Stimulated activated CD4-positive, alpha-beta T cell treated with anti-CD3 and anti-CD28 coated beads, Interleukin-1b, Interleukin-23, amount 100 ng/mL, for 48 hours (primary cell): ENCODE measurements at places on chromosomes 1 and 21.

DNA sequence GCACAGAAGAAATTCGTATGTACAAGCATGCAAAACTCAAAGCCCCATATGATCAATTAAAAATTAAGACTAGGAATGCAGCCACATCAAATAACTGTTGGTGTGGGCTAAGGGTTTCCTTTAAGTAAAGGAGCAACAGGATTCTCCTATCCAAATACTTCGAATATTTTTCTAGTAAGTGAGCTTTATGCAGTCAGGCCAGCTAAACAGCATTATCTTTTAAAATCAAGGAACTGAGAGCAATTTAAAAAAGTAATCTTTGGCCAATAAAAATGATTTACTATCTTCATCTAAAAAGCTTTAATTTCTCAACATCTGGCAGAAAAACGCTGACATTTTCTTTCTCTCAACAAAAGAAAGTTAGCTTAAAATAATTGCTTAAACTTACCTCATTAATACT is 19.8 kb downstream of the CNN3 start:
- no peak for DNase-seq

- no peak for DNase-seq
These were observed 2.7 kb downstream of the SCCPDH start for GRCh38 chr1:246726881-246727280.

- DNase-seq, result no peak
These were observed 21.4 kb downstream of the CLIC6 start for GRCh38 chr21:34690041-34690792.

GRCh38 chr1:38929476-38929875 is 12.2 kb downstream of the RHBDL2 start:
- DNase-seq, result no peak

- no peak for DNase-seq
These were observed 11.0 kb upstream of the WNT4 start for GRCh38 chr1:22153660-22154437.

- DNase-seq, result no peak
These were observed 1.0 kb downstream of the ZNF496 start for GRCh38 chr1:247330548-247331171.

GRCh38 chr21:38787461-38788274 is 18.1 kb upstream of the ETS2 start:
- peak; percentile 16 for DNase-seq

DNA sequence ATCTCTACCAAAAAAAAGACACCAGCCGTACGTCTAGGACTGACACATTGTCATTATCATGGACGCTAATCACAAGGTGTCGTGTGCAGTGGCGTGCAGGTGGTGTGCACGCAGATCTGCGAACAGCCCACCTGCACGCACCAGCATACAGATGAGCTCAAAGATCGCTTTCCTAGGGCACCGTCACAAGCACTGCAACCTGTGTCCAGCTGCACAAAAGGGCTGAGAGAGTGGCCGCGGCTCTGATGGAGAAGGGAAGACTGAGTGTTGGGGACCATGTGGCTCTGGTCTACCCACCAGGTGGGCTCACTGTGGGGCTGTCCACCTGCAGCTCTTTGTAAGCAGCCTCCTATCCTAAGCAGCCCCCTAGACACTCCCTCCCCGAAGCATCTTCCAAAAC is 50.9 kb downstream of the S100B start:
- DNase-seq, result no peak

DNA sequence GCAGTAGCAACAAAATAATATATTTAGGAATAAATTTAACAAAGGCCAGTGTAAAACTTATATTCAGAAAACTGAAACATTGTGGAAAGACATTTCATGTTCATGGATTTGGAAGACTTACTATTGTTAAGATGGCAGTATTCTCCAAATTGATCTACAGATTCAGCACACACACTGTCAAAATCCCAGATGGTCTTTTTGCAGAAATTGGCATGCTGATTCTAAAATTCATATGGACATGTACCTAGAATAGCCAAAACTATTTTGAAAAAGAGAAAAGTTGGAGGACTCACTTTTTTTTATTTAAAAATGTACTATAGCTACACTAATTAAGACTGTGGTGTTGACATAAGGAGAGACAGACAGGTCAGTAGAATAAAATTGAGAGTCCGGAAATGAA is 32.0 kb upstream of the SH3D21 start:
- DNase-seq, result no peak

- no peak for DNase-seq
These were observed 74.2 kb downstream of the TRIM33 start for GRCh38 chr1:114436799-114437198.

- no peak for DNase-seq
These were observed 36.4 kb upstream of the BCL9 start for GRCh38 chr1:147504801-147505311.

GRCh38 chr1:202631076-202631923 is 79.0 kb downstream of the SYT2 start:
- DNase-seq, result no peak

- DNase-seq, result no peak
These were observed 61.8 kb downstream of the HIVEP3 start for GRCh38 chr1:41856944-41857285.

GRCh38 chr21:32946654-32947053 is 79.1 kb upstream of the OLIG2 start:
- DNase-seq, result no peak

DNA sequence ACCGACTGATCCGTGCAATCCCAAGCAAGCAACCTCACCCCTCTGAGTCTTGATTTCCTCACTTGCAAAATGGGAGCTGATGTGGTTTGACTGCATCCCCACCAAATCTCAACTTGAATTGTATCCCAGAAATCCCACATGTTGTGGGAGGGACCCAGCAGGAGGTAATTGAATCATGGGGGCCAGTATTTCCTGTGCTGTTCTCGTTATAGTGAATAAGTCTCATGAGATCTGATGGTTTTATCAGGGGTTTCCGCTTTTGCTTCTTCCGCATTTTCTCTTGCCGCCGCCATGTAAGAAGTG is 58.4 kb downstream of the FHAD1 start:
- no peak for DNase-seq

GRCh38 chr1:60222360-60223115 is 149.0 kb upstream of the C1orf87 start:
- no peak for DNase-seq

DNA sequence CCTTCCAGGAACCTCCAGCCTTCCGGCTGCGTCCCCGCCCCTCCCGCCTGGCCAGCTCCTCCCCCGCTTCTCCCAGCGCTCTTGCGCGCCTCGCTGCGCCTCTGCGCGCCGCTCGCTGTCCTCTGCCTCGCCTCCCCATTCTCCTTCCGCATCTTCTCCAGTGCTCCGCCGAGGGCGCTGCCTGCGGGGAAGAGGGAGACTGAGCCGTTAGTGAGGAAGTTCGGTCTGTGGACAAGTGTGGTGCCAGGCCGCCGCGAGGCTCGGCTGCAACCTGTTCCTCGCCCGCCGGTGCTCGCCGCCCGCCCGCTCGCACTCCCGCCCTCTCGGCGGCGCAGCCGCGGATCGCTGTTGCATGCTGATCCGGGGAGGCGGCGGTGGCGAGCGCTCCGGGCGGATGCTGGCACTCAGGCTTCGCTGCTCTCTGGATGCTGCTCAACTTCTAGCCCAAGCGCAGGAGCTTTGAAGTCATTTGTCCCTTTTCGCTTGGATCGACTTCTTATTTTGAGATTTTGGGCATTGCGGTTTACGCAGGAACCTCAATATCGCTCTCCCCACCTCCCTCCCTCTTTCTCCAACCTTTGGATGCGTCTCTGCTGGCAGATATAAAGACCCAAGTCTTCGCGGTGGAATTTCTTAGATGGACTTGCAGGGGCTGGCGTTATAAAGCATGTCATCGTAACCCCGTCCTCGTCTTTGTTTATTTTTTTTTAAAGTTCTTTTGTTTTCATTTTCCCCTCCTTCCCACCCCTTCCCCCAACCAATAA is 614 bp upstream of the CACNA1E start:
- DNase-seq, result peak; percentile 50

DNA sequence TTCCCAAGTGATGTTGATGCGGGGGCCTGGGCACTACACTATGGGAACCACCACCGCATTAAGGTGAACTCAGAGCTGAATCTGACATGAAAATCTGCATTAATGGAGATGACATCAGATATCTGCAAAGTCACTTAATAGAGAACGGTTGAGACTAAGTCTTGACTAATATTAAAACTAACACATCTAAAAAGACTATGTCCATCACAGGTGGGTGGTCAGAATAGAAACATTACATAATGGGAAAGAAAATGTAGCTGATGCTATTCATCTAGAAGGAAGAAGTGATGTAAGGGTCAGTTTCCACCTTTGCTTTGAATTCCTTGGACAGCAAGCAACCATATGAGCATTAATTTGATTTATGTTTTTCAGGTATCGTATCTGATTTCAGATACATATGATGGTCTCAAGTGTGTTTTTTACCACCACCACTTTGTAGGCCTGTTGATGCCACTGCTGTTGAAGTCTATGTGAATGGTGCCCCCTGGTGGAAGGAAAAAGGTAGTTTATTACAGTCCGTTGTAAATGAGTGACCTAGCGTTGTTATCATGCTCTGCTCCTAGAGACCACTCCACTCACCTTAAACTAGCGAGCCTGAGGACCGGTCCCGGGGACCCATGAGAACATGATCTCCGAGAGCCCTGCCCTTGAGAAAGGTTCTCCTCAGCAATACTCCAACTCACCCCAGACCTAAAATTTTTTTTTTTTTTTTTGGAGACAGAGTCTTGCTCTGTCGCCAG is 73.5 kb downstream of the BACH1 start:
- DNase-seq, result peak; percentile 42

DNA sequence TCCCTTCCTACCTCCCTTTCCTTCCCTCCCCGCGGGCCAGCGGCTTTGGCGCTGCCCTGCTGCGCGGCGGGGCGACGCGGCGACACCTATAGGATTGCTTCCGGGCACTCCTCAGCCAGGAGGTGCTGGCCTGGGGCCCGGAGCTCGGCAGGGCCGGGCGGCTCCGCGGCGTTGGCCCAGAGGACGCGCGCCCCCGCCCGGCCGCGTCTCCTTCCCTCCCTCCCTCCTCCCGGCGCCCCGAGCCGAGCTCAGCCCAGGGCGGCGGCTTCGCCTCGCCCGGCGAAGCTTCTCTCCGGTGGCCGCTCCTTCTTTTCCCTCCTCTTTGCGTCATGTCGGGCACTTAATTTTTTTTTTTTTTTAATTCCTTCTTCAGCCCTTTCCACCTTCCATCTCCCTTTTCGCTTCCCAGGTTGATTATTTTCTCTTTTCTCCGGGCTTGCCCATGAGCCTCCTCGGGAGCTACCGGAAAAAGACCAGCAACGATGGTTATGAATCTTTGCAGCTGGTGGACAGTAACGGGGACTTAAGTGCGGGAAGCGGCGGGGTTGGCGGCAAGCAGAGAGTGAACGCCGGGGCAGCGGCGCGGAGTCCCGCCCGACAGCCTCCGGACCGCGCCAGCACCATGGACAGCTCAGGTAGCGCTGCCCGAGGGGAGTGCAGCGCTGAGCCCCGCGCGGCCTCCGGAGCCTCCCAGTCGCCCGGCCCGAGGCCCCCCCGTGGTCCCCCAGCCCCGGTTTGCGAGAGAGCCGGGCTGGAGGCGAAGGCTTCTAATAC is at the start of gene DNAJC6:
TSS of gene DNAJC6 (plus strand) at position 240 of the 774 bp plus-strand sequence. CDS start at position 443, 203 bp downstream.
- DNase-seq, result peak; percentile 40

- no peak for DNase-seq
These were observed 65.9 kb downstream of the SLC37A1 start for GRCh38 chr21:42579456-42580075.

DNA sequence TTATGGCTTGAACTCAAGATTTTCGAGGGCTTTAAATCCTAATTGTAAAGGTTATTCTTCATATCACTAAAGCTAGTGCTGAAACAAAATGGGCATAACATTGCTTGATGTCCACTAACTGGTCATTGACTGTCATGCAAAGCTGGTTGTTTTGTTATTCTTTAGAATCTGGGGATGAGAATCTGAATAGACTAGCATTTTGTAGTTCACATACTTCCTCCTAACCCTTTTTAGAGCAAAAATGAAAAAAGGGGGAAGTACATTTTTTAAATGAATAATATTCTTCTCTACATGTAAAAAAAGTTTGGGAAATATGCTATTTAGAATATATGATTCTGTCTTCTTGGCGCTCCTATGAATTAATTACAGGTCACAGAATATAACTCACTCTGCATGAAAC is 72.2 kb upstream of the HMCN1 start:
- no peak for DNase-seq

GRCh38 chr1:53046930-53047329 is 15.1 kb upstream of the PODN start:
- no peak for DNase-seq

- peak; percentile 78 for DNase-seq
These were observed at the start of gene RBM11 for GRCh38 chr21:14215971-14216641. Gene RBM11 (plus strand): TSS chr21:14216157. CDS start chr21:14216187, 30 bp downstream.

DNA sequence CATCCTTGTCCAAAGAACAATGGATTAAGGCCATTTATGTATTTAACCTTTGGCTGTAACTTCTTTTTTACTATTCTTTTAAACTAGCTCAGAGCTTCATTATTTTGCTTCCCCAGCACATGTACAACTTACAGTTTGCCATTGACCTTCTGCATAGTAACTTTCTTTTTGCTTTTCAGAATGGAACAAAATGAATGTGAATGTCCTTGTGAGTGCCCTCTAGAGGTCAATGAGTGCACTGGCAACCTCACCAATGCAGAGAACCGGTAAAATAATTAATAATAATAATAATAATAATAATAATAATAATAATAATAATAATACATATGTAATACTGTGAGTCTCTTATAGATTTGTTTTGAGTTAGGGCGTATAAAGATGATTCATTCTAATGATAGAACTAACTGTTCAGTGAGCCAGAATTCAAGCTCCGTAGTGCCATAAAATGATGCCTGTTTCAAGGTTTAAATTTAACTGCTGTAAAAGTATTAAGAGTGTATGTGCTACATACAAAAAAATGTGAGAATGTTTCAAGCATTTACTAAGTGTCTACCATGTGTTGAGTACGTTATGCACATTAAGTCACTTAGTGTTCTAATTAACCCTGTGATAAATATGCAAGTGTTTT is 69.0 kb upstream of the RAVER2 start:
- DNase-seq, result no peak

- peak; percentile 75 for DNase-seq
These were observed 120.3 kb downstream of the PPIAL4G start for GRCh38 chr1:148362626-148363438.
